ENCODE measurements at places on chromosomes 4 and X.

DNA sequence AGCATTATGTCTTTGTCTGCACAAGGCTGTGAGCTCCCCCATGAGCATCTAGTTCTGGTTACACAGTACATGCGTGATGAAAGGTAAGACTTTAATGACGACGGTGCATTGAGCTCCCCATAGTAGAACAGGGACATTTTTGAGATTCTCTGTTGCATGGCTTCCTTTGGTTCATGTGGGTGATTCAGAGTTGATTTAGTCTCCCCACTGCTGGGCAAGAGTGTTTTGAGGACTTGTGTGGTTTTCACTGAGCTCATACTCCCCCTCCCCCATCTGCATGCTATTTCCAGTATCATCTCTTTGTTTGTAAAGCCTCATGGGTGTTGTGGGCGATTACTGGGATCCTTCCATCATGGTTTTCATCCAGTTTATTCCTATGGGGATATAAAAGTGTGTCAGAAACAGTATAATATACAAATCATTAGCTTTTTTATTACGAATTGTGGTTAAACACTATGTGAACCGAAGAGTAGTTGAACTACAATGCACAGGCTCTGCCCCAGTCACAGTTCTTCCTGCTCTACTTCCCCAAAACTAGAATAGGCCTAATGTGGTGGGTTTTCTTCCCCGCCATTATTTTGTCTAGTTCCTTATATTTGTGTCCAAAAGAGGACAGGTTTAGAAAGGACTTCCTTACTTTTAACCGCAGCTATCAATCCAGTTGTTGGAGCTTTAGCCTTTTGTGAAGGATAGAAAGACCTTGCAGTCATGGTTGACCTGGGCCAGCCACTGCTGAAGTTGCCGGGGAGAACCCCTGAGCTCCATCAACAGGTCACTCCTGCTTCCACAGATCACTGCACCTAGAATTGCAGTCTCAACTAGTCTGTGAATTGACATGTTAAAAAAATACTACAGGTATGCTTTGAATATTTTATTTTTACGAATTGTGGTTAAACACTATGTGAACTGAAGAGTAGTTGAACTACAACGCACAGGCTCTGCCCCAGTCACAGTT, 30.4 kb downstream of the KIT start:
- no peak for DNase-seq

DNA sequence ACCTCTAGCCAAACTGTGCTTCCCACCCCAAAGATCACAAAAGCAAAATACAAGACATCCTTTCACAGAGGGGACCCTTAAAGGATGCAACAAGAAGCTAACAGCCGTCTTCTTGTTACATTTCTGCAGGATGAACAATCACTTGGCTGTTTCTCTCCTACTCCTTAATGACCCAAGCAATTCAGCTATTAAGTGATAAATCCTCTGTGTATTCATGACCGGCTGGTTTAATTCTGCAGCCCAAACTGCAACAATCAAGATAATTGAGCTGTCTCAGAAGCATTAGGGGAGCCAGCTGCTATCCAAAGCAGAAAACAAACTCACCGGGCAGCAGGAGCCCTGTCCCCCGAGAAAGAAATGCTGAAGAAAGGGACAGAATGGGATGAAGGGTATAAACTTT, 85.9 kb upstream of the ACSL4 start:
- no peak for DNase-seq

GRCh38 chr4:150244600-150244999, 166.4 kb downstream of the DCLK2 start:
- no peak for DNase-seq

- no peak for DNase-seq
These were observed 681 bp downstream of the EXOC1 start for GRCh38 chr4:55854129-55854528.

GRCh38 chr4:54542119-54542438, 115.7 kb upstream of the KIT start:
- no peak for DNase-seq

DNA sequence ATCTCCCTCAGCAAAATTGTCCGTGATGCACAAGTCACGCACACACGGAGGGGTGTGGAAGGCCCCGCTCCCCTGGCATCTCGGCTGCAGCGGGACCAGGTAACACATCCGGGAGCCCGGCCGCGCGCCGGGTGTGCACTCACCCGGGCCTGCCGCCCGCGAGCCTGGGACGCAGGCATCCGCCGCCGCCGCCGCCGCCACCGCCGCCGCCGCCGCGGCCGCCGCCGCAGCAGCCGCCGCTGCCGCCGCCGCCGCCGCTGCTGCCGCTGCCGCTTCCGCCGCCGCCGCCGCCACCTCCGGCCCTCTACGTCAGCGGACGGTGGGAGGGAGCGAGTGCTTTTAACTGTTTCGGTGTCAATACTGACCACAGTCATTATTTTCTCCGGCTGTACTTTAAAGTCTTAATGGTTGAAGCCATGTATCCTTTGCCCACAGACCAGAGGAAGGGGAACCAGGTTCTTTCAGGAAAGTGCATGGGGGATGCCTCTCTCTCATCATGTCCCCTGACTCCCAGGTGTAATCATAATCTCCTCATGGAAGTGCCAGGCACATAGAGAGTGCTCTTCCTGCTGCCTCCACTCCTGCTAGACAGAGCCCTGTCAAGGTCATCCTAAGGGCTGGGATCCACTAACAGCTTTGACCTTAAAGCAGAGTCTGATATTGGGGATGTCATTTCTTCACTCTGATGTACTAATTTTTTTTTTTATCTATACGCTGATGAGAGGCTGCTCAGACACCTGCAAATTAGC, 38.0 kb downstream of the MAGEE2 start:
- DNase-seq = peak; percentile 3

DNA sequence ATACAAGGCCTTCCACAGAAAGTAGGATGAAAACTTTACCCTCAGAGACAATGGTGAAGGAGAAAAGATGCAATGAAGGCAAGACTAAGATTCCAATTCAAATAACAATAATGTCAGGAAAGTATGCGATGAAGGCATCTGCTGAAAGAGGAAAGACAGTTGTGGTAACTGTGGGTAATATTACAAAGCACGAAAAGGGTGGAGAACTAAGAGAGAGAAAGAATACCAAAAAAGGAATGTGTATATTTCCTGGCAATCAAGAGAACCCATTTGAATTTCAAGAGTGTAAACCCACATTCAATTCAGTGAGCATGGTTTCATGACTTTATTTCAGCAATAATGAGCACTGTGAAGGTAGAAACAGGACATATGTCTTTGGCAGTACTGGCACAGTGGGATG, 225.5 kb downstream of the PALLD start:
- DNase-seq = no peak

GRCh38 chr4:40206426-40206825, 9.6 kb downstream of the RHOH start:
- no peak for DNase-seq

DNA sequence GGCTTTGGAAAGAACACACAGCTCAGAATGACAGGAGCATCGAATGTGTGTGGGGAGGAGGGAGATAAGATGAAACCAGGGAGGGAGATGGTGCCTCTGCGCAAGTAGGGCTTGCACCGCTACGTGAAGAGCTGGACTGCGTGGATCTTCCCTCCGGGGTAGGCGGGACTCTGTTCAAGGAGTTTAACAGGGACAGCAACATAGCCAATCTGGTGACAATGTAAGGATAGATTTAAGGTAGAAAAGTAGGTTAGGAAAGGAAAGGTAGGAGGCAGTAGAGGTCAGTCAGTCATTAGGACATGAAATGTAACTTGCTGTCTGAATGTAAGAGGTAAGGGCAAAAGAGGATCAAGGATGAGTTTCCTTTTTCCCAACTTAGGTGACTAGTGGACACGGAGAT, 152.5 kb downstream of the DCTD start:
- DNase-seq = no peak

DNA sequence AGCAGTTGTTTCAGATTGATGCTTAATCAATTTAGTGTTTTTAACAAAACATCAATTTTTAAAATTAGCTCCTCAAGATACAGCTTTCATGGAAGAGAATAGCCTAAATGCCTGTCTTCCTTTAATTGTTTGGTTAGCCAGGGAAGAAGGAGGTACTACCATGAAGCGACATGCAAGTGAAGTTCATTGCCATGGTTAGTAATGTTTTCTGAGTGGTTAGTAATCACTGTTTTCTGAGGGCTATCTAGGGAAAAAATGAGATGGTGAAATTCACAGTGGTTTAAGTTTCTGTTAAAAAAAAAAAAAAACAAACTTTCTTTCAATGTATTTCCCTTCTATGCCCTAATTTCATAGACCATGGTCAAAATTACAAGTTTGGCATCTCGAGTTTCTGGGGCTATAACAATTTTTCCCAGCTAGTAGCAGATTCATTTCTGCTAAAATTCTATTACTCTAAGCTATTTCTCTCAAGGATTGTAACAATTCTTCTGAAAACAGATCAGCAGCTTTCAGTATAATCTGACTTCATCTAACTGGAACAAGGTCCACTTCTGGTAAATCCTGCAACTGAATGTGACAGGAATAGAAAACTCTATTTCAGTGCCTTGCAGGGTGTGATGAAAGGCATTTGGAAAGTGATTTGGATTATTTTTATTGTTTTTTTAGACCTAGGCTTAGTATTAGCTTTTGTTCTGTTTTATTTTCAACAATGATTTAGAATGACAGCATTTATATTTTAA, 157.0 kb downstream of the PCDH18 start:
- no peak for DNase-seq

DNA sequence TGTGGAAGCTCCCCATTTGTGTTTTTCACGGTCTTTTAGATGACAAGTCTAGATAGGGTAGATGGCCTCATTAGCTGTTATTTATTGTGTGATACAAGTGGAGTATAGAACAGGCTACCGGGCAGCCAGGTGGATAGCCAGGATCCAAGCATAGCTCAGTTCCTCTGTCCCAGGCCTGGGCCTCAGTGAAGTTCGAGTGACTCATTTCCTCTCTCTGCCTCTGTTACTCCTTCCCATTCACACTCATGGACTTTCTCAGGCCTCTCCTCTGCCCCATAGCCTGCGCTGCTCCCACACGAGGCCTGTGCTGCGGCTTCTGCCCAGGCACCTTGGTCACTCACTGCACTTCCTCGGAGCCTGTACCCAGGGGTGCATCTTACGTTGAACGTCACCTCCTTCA, 54.5 kb downstream of the TENM3 start:
- no peak for DNase-seq

- DNase-seq = no peak
These were observed 85.7 kb upstream of the PTPN13 start for GRCh38 chr4:86508436-86508835.
